Amygdala (tissue), 56 donors: ENCODE measurements at places on chromosomes 12 and 14.
A peak's percentile ranks its signal among the peaks of the same experiment; 100 is the strongest.

DNA sequence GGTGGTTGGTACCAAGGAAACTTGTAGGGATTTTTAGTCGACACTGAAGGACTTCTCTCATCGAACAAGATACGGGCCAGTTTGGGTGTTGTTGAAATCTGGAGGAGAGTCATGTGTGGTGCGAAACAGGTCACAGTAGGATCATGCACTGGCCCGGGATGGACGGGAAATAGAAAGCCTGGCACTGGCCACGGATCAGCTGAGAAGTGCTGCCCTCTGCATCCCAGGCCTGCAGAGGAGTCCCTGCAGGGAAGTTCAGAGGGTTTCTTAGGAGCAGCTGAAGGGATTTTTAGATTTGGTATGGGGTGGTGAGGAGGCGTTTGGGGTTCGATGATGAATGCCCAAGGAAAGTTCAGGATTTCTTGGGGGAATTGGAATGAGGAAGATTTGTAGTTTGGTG, 63.1 kb downstream of the TSPAN9 start:
- DNase-seq, result no peak

- DNase-seq, result no peak
Observed at GRCh38 chr12:105351523-105351922, 21.0 kb downstream of the C12orf75 start.

- DNase-seq, result no peak
Observed at GRCh38 chr14:50943943-50944646, at the start of gene PYGL. Gene PYGL, minus strand, starts transcription at chr14:50944483. Its CDS starts 80 bp downstream, at chr14:50944403.

- DNase-seq, result no peak
Observed at GRCh38 chr14:101176535-101177205, 273.1 kb upstream of the RTL1 start.

DNA sequence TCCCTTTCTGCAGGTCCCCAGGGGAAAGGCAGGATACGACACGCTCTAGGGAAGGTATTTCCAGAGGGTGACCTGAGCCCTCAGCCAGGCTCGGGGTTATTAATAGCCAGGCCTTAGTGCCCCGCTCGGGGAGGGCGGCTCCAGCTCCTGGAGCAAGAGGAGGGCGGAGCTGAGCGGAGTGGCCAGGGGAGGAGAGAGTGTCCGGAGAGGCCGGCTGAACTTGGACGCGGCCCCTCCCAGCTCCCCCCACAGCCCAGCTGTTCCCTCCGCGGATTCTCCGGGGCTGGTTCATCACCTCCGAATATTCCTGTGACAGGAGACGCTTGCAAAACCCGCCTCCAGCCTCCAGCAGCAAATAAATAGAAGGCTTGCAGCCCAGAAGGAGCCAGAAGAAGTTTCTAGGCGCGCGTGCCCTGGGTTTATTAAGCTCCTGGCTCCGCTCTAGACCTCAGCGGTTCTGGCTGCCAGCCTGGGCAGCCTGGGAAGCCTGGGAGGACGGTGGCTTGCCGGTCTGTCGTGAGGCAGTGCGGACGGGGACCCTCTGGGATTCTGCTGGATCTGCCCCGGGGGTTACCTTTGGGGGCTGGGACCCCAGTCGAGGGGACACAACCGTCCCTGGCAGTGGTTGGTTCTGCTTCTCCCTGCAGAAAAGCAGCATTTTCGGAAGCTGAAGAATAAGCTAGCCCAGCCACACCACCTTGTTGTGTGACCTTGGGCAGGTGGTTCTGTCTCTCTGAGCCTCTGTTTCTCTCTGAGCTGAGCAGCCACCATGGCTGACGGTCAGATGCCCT, at the start of gene HSPB8:
TSS of gene HSPB8 (plus strand) at position 388 of the 791 bp plus-strand sequence. CDS start at position 770, 382 bp downstream.
- peak; percentile 41 for DNase-seq

DNA sequence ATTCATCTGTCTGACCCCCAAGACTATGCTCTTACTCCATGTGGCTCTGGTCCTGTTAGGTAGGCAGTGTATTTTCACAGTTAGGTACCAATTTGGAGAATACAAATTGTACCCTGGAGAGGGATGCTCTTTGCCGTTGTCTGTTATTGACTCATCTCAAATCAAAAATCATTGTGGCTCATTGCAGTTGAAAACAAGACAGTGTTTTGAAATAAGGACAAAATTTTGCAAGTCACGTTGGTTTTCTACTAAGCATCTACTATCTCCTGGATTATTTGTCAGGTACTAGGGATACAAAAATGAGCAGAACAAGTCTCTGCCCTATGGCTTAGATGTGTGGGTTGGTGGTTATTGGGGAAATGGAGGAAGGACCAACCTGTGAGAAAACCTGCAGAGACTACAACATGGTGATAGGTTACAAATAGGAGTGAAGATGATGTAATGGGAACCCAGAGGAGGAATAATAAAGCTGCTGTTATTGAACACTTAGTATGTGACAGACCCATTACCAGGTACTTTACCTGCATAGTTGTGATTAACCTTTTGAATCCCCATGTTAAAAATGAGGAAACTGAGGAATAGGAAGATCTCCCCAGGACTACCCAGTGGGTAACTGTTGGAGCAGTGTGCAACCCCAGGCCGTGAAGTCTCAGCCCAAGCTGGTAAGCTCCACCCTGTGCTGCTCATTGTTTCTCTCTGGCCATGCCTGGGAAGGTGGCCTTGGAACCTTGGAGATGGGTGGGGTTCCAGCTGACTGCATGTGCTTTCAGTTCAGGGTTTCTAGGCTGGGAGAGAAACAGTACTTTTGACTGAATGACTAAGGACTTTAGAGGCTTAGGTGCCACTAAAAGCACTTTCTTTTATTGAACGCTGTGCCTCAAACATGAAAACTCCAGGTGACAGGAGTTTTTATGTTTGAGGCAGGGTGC, 72.9 kb upstream of the SRSF5 start:
- no peak for DNase-seq

- DNase-seq, result no peak
Observed at GRCh38 chr12:91743704-91744321, 401.8 kb downstream of the BTG1 start.

GRCh38 chr14:36524874-36525745, 5.1 kb upstream of the NKX2-1 start:
- no peak for DNase-seq

DNA sequence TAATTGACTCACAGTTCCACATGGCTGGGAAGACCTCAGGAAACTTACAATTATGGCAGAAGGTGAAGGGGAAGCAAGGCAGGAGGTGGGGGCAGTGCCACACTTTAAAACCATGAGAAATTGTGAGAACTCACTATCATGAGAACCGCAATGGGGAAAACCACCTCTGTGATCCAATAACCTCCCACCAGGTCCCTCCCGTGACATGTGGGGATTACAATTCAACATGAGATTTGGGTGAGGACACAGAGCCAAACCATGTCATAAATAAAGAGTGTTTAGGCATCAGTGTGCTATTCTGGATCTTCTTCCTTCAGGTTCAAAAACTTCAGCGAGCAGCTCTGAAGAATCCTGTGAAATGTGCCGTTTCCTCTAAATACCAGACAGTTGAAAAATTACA, 9.7 kb downstream of the DDX47 start:
- no peak for DNase-seq

GRCh38 chr12:93829016-93829415, 151.8 kb downstream of the CRADD start:
- DNase-seq, result no peak
